ENCODE measurements at places on chromosomes 4 and X.

GRCh38 chrX:45401923-45402322 lies 201.2 kb upstream of the DIPK2B start:
- no peak for DNase-seq

DNA sequence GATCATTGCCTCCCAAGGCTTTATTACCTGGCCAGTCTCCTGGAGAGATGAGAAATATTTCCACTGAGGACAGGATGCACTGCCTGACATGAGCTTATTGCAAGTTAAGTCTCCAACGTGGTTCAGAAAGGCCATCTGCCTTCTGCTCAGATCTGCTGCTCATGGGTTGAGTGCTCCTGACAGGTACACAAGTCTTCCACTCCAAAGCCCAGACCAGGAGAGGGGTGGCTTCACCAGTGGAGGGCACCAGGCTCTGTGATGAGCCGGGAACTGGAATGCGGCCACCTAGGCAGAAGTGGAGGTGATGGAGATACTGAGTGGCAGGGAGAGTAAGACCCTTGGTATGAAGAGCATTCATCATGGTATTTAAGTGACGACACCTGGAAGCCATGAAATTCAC lies 79.5 kb upstream of the IRF2 start:
- peak; percentile 35 for DNase-seq

- no peak for DNase-seq
Observed at GRCh38 chr4:14800977-14801376, 201.3 kb upstream of the CPEB2 start.

DNA sequence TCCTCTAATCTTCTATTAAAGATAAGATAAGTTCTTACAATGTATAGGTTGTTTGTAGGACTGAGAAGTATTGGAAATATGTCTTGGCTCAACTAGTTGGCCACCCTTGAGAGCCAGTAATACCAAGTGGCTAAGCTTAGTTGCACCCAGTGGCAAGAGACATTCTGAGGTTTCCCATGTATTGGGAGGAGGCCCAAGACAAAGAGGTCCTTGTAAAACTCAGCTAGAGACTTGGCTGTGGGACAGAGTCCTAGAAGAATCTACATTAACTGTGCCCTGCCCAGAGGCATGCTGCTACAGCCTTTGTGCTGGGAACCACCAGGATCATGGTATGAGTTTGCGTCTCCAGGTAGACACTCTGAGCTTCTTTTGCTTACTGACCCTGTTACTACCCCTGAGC lies 41.9 kb upstream of the SLC4A4 start:
- no peak for DNase-seq

- peak; percentile 70 for DNase-seq
Observed at GRCh38 chr4:121711263-121712000, 14.7 kb upstream of the ANXA5 start.

DNA sequence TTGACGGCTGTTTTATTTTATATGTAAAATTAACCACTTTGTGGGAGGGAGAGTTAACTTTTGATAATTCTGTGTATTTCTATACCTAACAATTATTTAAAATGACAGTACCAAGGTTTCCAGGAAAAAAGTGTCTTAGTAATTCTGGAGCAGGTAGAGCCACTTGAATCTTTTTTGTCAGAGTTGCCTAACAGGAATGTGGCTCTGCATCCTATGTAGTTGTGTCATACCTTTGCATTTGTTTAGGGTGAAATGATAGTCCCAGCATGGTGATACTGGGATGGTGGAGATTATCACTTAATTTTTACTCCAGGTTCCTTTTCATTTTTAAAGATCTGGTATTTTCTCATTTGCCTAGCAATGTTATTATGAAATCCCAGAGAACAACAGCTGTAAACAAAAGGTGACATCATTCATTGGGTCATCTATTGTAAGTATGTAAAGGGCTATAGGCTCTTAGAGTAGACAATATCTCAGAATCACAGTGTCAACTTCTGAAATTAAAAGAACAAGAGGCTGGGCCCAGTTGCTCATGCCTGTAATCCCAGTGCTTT lies 9.6 kb downstream of the SGMS2 start:
- DNase-seq = no peak

- DNase-seq = peak; percentile 19
Observed at GRCh38 chr4:131091896-131092295, 1995.9 kb downstream of the C4orf33 start.

DNA sequence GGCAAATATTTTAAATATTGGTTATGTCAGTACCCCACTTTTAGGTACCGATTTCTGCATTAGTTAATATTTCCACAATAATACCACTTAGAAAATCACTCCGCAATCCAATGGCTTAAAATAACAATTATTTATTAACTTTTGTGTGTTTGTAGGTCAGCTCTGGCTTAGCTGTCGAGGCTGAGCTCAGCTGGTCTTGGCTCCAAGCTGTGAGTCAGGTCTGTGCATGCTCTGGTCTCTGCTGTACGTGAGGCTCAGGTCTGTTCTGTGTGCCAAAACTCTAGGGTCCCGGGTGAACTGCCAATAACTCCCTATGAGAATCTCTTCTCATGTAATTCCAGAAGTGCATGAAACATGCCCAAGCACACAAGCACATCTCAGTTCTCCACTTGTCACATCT lies 245.8 kb upstream of the GK2 start:
- DNase-seq = no peak

DNA sequence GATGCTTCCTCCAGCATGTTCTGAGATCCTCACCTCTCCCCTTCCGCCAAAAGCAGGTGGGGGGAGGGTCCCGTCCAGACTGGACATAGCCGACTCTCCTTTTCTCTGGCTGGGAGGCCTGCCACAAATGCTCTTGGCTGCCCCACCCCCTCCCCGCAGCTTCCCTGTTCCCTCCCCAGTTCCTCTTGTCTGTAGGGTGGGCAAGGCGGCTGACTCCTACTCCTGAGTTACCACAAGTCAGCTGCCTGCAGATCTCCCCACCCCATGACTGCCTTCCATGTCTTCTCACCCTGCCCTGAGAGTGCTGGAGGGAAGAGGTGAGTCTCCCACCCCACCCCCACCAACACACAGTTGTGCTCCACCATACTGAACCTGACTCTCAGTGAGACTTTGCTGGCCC lies 2.9 kb downstream of the ATP6AP1 start:
- no peak for DNase-seq

DNA sequence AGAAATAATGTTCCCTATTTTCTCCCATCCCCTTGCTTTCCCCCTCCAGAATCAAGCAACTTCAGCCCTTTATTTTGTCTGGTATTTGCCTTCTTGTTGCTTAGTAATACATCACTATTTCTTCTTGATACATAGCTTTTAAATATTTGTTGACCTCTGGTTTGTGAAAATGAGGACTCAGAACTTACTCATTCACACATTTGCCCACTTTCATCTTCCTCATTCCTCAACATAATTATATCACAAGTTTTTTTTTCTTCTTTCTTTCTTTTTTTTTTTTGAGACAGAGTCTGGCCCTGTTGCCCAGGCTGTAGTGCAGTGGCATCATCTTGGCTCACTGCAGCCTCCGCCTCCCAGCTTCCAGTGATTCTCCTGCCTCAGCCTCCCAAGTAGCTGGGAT lies 28.9 kb upstream of the NDUFC1 start:
- no peak for DNase-seq

DNA sequence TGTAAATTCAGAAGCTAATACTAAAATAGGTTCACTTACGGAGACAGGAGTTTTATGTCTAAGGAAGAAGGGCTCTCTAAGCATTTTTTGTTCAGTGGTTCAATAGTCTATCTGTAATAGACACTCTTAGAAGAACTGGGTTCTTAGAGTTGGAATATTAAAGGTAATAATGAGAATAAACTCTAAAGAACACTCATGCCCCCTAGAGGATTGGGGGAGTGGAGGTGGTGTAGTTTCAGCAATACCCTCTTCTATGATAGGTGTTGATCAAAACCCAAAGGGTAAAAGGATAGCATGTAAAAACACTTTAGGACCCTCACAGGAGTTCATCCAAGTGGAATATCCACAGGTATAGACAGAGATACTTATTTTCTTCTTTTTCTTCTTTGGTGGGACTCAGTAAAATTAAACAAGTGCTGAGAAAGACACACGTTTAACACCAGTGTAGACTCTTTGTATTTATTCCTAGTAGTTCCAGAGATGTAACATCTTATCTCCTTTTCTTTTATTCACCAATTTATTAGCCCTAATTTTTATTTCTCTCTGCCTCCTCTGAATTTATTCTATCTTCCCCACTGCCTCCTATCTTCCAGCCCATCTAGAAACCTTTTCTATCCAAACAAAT lies 25.7 kb upstream of the MND1 start:
- DNase-seq = peak; percentile 40

DNA sequence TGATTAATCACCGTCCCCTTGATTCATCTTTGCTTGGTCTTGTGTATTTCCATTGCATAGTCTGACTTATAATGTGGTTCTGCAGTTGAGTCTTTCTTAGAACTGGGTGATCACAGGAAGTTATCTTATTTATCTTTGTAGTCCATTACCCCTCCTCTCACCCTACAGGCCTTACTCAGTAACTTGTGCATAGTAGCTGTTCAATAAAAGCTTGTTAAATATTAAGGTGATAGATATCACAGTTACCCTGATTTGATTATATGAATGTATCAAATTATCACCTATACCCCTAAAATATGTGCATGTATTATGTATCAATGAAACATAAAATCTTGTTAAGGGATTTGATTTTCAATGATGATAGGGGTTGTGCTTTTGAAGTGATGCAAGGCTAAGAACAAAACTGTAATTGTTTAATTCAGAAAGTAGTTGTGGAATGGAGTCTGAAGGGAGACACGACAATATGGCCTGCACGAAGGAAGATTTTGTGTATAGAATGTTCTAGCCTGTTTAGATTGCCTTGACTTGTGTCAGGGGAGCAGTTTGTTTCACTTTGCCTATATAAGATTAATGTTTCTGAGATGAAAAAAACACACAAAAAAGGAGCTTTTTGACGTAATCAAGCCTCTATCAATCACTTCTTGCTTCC lies 132.4 kb upstream of the LIMCH1 start:
- no peak for DNase-seq
